Heart left ventricle (tissue), 16 donors: ENCODE measurements at places on chromosomes 1 and 21. TPM values are rescaled to one million over a fixed set of nuclear protein-coding genes. Genes with fewer than 3 reads are reported as not detected.

- no peak for DNase-seq
These were observed 217.9 kb downstream of the NEGR1 start for GRCh38 chr1:72064196-72065075.

DNA sequence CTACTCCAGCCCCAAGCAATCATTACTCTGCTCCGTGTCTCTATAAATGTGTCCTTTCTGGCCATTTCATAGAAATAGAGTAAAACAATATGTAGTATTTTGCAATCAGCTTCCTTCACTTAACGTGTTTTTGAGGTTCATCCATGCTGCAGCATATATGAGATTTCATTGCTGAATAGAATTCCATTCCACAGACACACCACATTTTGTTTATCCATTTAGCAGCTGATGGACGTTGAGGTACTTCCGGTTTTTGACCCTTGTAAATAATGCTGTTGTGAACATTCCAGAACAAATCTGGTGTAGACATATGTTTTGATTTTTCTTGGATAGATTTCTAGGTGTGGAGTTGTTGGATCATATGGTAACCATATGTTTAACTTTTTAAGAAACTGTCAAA lies 30.7 kb downstream of the ADAM30 start:
- DNase-seq, result no peak

GRCh38 chr1:77416692-77417450 lies 135.1 kb downstream of the AK5 start:
- no peak for DNase-seq

GRCh38 chr1:112034277-112034676 lies 44.8 kb upstream of the KCND3 start:
- DNase-seq, result no peak

GRCh38 chr1:15031251-15031933 lies 122.2 kb upstream of the TMEM51 start:
- DNase-seq, result no peak

DNA sequence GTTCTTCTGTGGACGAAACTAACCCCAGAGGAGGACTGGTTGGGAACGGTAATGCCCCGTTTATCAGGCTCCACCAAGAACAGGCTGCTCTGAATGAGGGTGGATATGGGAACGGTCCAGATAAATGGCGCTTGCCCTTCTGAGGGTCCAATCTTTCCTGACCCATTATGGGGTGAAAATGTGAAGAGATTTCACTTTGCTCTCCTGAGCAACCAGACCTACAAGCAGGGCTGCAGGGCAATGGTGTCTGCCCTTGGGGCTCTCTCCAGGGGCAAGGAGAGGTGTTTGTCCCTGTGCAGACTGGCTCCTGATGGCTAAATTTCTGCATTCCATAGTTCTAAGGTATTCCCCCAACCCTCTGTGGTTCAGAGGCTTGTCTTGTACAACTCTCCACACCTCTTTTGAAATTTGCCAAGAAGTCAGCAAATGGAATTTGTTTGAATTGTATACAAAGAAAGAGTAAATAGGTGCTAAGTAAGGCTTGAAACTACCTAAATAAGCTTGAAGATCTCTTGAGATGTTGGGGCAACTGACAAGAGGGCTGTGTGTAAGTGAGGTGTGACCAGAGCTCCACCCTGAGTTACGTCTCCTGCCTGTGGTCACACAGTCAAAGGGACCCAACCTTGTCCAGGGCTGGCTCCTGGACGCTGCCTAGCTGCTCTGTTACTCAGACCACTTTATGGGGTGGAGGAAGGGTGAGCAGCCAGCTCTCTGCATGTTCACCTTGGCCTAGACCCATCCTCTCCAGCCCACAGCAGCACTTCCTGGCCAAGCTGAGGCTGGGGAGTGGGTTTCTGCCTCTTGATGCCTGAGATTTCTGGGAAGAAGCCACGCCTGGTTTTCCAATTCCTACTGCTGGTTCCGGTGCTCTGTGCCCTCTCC lies 24.8 kb downstream of the SLC2A1 start:
- no peak for DNase-seq

GRCh38 chr1:147272042-147272441 lies 29.6 kb downstream of the CHD1L start:
- DNase-seq, result no peak

GRCh38 chr1:211831558-211832323 lies 1.2 kb upstream of the LPGAT1 start:
- DNase-seq, result no peak

DNA sequence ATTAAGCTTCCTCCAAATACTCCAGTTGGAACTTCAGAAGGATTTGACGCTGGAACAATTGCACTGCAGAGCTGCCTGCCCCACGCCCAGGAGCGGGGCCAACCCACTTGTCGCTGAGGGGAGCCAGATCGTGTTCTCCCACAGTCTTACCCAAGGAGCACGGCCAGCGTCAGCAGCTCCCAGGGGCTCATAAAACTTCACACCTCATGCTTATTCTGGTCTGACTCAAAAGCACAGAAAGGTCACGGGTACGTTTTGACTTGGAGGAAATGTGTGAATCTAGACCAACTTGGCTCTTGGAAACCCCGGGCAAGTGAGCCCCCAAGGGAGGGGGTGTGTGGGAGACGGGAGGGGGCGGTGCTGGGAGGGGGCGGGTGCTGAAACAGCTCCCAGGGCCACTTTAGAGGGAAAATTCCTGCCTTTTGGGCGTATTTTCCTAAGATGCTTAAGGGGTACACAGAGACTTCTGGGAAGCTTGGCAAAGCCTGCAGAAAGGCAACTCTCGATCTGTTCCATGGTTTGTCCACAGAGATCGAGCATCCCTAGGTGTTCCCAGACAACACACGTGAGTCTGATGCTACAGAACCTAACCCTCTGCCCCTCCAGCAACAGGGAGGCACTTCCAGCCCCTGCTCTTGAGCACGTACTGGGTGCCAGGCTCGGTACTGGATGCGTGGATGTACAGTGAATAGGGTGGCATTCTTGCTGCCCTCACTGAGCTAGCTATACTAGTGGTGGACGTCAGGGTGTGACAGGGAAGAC lies 98.9 kb downstream of the DHRS3 start:
- DNase-seq, result peak; percentile 56

DNA sequence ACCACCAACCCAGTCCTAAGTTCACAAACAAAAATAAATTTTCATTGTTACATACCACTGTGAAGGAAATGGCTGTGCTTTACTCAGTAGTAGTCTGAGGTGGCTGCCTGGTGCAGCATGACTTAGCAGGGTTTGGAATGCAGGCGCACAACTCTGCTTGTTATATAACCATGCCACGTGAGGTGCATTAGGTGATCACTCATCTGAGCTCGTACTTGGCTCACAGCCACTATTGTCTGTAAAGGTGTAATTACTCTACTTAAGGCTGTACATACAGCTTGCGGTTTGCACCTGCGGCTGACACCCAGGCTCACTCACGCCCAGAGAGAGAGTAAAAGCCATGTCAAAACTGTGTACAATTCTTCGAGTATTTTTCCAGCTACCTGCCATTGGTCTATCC lies 599.4 kb downstream of the LTN1 start:
- no peak for DNase-seq

- DNase-seq, result no peak
These were observed 544.8 kb upstream of the ADGRL4 start for GRCh38 chr1:79551321-79551720.

- peak; percentile 48 for DNase-seq
These were observed 2.3 kb downstream of the KRTAP10-8 start for GRCh38 chr21:44614161-44614631.

- no peak for DNase-seq
These were observed 15.3 kb upstream of the ZNF644 start for GRCh38 chr1:91036894-91037829.

DNA sequence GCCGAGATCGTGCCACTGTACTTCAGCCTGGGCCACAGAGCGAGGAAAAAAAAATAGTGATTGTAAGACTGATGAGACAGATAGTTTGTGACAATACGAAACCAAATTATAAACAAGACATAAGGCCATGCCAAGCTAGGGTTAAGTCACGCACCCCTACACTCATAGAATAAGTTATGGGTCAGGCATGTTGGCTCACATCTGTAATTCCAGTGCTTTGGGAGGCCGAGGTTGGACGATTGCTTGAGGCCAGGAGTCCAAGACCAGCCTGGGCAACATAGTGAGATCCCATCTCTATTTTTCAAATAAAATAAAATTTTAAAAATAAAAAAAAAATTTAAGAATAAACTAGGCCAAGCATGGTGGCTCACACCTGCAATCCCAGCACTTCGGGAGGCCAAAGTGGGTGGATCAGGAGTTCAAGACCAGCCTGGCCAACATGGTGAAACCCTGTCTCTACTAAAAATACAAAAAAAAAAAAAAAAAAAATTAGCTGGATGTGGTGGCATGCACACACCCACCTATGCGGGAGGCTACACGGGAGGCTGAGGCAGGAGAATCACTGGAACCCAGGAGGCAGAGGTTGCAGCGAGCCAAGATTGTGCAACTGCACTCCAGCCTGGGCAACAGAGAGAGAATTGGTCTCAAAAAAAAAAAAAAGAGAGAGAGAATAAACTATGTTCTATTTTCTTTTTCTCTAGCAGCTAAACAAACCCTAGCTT lies 50.1 kb upstream of the SPOCD1 start:
- no peak for DNase-seq

DNA sequence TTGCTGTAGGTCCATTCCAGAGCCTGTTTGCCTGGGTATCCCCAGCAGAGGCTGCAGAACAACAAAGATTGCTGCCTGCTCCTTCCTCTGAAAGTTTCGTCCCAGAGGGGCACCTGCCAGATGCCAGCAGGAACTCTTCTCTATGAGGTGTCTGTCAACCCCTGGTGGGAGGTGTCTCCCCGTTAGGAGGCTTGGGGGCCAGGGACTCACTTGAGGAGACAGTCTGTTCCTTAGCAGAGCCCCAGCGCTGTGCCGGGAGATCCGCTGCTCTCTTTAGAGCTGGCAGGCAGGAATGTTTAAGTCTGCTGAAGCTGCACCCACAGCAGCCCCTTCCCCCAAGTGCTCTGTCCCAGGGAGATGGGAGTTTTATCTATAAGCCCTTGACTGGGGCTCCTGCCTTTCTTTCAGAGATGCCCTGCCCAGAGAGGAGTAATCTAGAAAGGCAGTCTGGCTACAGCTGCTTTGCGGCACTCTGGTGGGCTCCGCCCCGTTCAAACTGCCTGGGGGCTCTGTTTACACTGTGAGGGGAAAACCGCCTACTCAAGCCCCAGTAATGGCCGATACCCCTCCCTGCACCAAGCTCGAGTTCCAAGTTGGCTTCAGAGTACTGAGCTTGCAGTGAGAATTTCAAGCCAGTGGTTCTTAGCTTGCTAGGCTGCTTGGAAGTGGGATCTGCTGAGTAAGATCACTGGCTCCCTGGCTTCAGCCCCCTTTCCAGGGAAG lies 8.7 kb upstream of the SLC25A24 start:
- no peak for DNase-seq

KCNA3 gene
- 0.14 TPM for total RNA-seq

CASZ1 gene
- 39.5 TPM for total RNA-seq

ARHGAP29 gene
- total RNA-seq, result 22.0 TPM

KCNA2 gene
- 1.3 TPM for total RNA-seq

PATJ gene
- total RNA-seq, result 152 TPM

CD1B gene
- total RNA-seq, result not detected

AADACL4 gene
- not detected for total RNA-seq

SRRM1 gene
- total RNA-seq, result 39.3 TPM
